Fibroblast of skin of back (primary cell): ENCODE measurements at places on chromosomes 16 and 17.

DNA sequence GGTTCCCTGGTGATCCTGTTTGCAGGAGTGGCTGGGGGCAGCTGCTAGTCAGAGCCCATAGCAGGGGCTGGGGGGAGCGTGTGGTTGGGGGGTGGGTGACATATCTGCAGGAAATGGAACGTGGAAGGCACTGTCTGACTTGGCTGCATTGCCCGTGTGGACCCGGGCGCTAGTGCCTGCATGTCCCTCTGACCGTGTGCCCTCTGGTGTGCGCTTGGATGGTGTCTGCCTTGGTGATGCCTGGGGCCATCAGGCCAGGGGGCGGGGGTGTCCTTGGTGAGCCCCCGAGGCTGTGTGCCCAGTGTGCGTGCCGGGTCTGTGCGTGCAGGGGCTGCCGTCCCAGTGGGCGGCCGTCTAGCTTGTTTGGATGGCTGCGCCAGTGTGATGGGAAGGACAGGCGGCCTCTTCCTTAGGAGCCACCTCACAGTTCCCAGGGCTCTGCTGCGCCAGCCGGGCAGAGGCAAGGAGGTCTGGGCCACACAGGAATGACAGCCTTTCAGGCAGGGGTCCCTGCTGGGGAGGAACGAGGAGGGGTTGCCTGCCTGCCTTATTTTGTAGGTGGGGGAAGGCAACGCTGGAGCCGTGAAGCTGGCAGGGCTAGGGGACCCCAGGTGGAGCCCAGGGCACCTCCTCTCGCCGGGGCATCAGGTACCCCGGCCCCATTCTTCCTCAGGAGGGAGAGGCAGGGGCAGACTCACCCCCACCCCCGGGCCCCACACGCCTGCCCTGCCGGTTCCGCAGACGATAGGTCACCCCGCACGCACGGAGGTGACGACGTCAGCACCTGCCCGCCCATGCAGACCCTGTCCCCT, 693 bp downstream of the NDRG4 start:
- DNase-seq: no peak

DNA sequence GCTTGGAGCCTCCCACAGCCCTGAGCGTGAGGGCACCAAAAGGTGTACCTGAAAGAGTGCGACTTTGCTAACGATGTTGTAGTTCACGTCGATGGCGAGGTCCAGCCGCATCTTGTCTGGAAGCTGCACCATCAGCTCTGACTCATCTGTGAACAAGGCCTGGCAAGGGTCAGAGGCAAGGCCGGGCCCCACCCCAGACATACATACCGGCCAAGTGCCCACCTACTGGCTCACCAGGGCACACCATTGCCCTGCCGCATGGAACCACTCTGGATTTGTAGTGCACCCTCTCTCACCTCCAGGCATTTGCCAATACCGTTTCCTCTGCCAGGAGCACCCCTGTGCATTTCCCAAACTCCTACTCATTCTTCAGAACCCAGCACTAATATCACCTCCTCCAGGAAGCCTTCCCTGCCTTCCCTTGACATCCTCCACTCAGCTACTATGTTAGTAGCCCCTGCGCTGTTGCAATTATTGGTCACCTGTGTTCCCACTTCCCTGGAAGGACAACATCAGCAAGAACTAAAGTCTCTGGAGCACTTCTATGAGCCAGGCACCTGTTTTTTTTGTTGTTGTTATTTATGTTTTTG, 69.4 kb downstream of the CNGB1 start:
- DNase-seq: no peak

GRCh38 chr17:79192503-79193351, 118.1 kb downstream of the ENGASE start:
- peak; percentile 28 for DNase-seq

- no peak for DNase-seq
Measured at GRCh38 chr17:79572136-79572925, 38.5 kb downstream of the RBFOX3 start.

DNA sequence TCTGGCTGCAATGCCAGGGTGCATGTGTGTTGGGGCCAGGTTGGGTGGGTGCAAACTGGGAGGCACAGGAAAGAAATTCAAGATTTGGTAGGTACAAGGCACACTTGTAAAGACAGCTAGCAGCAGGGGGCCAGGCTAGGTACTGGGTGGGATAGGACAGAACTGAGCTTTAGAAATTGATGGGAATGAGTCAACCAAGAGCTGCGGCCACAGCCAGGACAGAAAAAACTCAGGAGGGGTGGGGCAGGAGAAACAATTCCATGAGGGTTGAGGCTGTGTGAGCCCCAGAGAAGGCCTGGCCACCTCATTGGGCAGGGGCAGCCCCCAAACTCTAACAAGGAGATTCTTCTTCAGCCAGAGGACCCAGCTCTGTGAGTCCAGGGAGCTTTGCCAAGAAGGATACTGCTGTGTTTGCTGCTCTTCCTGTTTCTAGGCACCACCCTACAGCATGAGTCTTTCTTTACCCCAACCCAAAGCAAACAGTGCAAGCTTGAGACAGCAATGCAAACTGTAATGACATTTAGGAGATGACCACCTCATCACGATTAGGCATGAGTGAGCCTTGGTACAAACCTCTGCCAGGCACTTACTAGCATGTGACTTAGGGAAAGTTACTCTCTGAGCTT, 21.3 kb upstream of the CCDC182 start:
- DNase-seq: no peak

GRCh38 chr17:42274253-42274542, 2.0 kb downstream of the STAT5B start:
- DNase-seq: no peak

- DNase-seq: no peak
Measured at GRCh38 chr16:20327444-20328041, at the start of gene GP2. Gene GP2, minus strand, starts transcription at chr16:20327513. Its CDS starts 1,082 bp downstream, at chr16:20326431.

DNA sequence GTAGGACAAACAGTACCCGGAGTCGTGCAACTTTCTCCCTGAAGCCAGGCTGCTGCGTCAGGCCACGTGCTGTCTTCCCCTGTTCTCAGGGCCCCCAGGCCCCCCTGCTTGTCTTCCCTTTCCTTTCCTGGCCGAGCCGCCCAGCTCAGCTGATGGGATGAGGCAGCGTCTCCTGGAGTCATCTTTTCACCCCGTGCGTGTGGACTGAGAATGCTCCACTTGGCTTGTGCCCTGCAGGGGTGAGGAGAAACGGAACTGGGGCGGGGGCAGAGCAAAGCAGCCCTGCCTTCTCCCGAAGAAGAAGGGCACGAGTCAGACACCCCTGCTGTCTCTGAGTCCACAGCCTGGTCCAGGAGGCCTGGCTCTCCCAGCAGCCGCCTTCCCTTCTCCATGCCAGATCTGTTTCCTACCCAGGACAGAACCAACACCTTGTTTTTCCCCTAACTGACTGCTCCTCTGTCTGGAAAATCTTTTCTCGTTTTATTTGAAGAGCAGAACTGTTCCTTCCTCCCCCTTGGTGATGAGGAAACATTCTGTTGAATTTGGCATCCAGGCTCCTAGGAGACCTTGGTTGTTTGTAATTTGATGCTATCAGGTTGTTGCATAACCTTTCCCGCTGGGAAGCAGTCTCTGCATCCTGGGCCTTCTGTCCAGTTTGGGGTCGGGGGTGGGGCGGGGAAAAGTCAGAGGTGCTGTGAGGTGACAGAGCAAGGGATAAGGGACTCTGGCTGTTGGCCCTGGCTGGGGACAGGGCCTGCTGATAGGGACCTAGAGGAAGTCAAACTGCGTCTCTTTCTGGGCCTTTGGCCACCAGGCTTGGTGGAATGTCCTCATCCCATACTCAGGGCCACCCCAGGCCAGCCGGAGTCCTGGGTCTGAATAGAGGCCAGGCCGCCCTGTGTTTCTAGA, 78.8 kb downstream of the WIPI1 start:
- DNase-seq: peak; percentile 66

- DNase-seq: no peak
Measured at GRCh38 chr16:52488837-52489289, 58.1 kb downstream of the TOX3 start.

DNA sequence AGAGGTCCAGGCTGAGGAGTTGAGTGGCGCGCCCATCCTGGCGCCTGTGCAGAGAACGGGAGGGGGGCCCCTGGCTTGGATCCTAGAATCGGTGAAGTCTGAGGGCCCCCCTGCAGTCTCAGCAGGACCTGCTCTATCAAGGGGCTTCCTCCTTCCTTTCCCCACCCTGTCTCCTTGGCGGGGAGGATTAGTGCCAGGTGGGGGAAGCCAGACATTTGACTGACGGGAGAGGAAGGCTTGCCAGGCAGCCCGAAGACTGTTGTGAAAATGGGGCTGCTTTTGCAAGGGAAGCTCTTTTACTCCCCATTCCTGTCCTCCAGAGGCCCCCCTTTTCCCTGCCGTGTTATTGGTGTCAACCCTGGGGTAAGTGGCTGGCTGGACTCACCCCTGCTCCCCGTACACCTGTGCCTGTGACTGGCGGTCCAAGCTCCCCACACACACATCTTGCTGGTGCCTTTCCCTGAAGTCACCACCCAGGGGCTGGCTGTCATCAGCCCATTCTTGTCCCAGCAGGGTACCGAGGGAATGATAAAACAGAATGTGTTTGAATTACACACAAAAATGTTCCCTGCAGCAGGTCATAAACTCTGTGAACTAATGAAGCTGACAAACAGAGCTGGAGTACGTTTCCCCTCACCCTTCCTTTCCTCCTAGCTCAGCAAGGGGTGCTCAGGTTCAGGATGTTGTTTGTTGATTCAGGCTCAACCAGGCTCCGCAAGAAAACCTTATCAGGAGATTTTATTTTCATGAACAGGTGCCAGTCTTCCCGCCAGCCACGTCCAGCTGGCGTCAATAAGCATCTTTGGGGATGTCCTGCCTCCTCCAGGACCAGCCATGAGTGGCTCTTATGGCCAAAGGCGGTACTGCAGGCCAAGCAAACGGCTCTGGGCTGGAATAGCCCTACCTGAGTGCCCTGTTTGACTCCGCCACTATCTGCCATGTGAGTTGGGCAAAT, 4.4 kb upstream of the ARMC7 start:
- peak; percentile 40 for DNase-seq

GRCh38 chr17:35361027-35361426, 12.4 kb downstream of the SLFN11 start:
- DNase-seq: no peak

- no peak for DNase-seq
Measured at GRCh38 chr17:79711715-79712305, 18.9 kb upstream of the ENPP7 start.

- DNase-seq: peak; percentile 46
Measured at GRCh38 chr17:50180111-50180510, 14.3 kb downstream of the SGCA start.

DNA sequence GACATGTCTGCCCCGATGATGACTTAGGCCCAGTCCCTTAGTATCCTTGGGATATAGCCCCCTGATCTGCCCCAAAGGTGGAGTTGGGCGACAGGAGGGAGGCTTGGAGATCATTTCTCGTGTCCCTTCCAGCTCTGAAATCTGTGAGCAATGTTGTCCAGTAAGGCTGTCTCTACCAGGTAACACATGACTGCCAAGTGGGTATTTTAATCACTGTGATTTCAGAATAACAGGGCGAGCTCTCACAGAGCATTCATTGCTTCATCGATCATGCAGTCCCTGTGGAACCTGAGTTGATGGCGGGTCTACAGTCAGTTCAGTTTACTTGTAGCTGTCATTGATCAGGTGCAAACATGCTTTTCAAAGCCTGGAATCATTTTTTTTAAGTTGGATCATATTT, 39.2 kb downstream of the KSR1 start:
- DNase-seq: no peak

GRCh38 chr16:74166456-74166855, 130.2 kb upstream of the PSMD7 start:
- DNase-seq: no peak

DNA sequence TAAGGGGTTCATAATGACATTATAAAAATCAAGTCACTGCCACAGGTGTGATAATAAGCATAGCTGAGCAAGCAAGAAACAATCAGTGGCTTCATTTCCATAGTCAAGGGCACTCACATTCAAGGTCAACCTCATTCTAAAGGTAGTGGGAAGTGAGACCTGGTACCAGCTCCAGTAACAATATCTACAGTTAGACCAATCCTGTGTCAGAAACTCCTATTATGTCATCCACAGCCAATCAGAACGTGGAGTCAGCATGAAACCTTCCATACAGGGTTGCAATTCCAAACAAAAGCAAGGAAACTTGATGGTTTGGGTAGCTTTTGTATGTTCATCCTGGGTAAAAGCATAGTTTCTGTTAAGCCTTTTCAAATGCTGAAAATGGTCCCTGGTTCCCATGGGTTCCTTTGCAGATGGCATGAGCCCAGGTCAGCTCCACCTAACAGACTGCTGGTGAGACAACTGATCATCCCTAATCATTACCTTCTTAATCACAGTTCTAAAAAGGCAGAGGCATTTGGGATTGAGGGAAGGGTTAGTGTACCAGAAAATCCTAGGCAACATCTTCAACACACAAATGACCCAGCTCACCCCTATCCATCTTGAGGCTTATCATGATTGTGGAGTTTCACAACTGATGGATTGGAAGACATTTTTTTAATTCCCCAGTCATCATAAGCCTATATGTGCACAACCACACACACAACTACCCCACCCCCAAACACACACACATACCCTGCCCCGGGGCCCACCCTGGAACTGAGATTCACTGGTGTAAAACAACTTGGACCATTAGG, 30.4 kb downstream of the TEX2 start:
- no peak for DNase-seq

DNA sequence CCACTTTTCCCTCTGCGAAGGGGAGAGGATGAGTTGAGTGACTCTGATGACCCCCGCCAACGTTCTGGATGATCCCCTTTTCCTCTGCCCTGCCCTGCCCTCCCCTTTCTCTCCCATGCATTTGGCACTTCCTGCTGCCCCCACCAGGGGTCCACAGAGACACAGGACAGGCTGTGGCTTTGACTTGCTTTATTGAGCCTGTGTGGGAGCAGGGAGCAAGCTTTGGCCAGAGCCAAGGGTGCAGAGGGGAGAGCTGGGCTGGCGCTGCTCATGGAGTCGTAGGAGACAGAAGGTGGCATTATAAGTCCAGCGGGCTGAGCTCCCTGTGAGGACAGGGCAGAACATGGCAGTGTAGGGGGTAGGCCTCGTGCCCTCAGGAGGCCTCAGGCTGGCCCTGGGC, 1.6 kb downstream of the PPY start:
- DNase-seq: peak; percentile 58

DNA sequence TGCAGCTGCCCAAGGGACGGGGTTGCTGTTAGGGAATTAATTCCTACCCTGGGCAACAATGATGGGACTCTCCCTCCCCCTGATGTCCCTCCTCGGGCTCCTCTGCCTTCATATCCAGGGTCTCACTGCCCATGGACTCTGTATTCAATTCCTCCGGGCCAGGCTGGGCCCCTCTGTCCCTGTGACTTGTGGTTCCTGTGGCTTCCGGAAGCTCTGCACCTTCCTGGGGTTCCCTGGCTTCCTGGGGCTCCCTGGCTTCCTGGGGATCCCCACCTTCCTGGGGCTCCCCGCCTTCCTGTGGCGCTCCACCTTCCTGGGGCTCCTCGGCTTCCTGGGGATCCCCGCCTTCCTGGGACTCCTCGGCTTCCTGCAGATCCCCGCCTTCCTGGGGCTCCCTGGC, 35.2 kb downstream of the SRL start:
- no peak for DNase-seq
